Fibroblast of the aortic adventitia (primary cell): ENCODE measurements at places on chromosomes 13 and 19. TPM values are rescaled to one million over a fixed set of nuclear protein-coding genes. Genes with fewer than 3 reads are reported as not detected.

GRCh38 chr19:11023016-11023415 lies 62.2 kb downstream of the SMARCA4 start:
- no peak for DNase-seq

GRCh38 chr13:37648609-37649008 lies 50.0 kb upstream of the POSTN start:
- peak; percentile 98 for DNase-seq

GRCh38 chr13:89733829-89734228 lies 1613.7 kb upstream of the MIR17HG start:
- DNase-seq: no peak

- DNase-seq: no peak
Observed at GRCh38 chr19:28508666-28509065, 704.3 kb downstream of the UQCRFS1 start.

- DNase-seq: peak; percentile 72
Observed at GRCh38 chr13:39468306-39468705, 134.7 kb downstream of the LHFPL6 start.

GRCh38 chr13:77494226-77494625 lies 41.3 kb upstream of the SCEL start:
- DNase-seq: no peak

The KLK15 gene
- total RNA-seq: not detected in 2 replicates

- no peak for DNase-seq
Observed at GRCh38 chr13:77113496-77113895, 86.5 kb upstream of the FBXL3 start.

- no peak for DNase-seq
Observed at GRCh38 chr13:32880636-32881035, 135.6 kb upstream of the KL start.

The IGLON5 gene
- not detected in 2 replicates for total RNA-seq
